ENCODE measurements at places on chromosomes 13 and 19.

DNA sequence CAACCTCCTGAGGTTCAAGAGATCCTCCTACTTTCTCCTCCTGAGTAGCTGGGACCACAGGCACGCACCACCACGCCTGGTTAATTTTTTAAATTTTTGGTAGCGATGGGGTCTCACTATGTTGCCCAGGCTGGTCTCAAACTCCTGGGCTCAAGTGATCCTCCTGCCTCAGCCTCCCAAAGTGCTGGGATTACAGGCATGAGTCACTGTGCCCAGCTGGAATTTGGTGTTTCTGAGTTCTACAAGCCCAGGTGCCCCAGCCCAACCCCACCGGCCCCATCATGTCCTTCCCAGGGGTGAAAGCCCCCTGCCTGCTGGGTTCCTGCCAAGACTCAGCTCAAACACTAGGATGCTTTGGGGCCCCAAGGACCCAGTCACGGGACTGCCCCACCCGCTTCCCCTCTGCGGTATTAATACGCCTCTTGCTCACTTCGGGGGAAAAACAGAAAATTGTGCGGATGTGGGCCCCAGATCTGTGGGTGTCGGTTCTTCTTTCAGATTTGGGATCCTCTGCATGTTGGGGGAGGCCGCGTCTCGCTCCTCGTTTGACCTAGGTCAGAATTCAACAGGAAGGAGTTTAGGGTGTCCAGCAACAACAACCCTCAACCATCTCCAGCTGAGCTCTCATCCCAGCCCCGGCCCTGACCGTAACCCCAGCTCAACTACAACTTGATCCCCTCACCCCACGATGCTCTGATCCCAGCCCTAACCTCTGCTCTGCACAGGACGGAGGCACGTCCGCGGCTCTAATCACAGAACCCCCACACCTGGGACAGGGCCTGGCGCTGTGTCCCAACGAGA is 3.7 kb upstream of the FCER2 start:
- peak; percentile 61 for DNase-seq

GRCh38 chr13:21703846-21704245 is 33.0 kb downstream of the FGF9 start:
- no peak for DNase-seq

GRCh38 chr19:10826846-10827245 is 9.2 kb downstream of the TMED1 start:
- no peak for DNase-seq

- DNase-seq = peak; percentile 54
These were observed 10.5 kb upstream of the SMG9 start for GRCh38 chr19:43765109-43765876.

DNA sequence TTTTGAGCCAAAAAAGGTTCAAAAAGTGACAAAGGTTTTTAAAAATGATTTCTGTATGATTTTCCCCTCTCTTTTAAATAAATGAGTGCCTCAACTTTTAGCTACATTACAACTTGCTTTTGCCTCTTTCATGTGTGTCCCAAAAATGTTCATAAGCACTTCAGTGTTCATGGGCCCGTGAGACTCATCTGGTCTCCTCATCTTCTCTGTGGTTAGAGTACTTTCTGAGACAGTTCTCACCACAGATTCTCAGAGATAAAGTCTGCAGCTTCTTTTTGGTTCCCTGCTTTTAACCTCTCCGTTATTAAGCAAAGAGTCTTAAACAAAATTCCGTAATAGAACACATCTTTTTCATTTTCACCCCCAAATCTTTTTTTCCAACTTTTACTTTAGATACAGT is 156.9 kb downstream of the DLEU7 start:
- DNase-seq = no peak

GRCh38 chr13:79987323-79987722 is 353.6 kb downstream of the SPRY2 start:
- DNase-seq = no peak

DNA sequence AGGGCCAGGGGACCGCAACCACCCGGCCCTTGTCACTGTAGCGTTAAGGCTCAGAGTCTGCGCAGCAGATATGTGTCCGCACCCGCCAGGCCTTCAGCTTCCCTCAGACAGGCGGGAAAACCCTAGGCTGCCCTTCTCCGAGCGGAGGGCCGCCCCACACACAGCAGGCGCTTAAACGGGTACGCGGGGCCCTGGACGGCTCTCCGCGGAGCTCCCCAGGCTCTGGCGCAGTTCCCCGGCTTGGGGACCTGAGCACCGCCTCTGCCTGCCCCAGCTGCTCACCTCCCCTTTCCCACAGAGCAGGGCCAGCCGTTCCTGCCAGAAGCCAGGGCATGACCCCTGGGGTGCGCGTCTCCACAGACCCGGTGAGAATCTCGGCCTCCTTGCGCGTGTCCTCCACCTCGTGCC is 593 bp downstream of the ZNF135 start:
- no peak for DNase-seq

- DNase-seq = no peak
These were observed 48.3 kb downstream of the LATS2 start for GRCh38 chr13:21012841-21013681.

DNA sequence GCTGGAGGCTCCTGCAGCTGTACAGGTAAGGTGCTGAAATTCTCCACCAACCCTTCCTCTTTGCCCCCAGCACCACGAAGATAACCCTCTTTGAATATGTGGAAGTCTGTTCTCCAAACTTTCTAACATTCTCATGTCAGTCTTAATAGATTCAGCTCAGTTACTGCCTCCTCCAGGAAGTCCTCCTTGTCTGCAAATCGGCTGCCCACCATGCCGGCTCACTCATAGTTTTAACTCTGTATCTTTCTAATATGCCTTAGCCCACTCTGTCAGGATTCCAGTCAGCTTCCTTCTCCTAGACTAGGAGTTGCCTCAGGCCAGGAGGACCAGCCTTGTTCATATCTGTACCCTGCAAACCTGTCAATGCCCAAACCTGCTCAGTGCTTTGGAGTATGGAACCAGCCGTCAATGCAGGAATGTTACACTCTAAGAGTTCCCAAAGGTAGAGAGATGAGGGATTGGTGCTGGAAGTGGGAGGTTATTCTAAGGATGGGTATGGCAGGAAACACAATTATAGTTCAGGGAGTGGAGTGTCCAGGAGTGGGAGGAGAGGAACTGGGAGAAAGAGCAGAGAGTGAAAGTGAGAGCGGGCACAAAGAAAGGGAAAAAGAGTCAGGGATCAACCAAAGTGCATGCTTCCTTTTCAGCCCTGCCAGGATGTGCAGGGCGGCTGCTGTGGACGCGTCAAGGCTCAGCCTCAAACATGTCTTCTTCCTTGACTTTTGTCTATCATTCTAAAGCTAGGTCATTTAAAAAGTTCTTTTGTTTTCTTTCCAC is 38.0 kb upstream of the ALOX5AP start:
- DNase-seq = no peak

- DNase-seq = no peak
These were observed at the start of gene CNMD for GRCh38 chr13:52739468-52740071. CNMD (minus strand) TSS chr13:52739820; CDS start chr13:52739701, 119 bp downstream.

DNA sequence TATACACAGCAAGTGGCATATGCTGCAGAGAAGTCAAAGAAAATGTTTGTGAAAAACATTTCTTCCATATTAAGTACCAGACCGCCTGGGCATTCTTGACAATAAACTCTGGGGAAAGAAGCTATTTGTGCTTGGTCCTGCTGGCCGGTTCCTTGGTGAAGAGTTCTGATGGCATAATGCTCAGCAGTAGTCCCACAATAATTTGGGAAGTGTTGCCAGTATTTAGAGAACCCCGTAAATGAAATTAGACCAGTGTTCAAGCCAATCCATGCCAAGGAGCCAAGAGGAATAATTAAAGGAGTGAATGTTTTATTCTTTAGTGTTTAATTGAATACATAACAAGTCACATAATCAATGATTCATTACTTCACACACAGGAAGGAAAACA is 6.3 kb downstream of the KCTD12 start:
- no peak for DNase-seq

DNA sequence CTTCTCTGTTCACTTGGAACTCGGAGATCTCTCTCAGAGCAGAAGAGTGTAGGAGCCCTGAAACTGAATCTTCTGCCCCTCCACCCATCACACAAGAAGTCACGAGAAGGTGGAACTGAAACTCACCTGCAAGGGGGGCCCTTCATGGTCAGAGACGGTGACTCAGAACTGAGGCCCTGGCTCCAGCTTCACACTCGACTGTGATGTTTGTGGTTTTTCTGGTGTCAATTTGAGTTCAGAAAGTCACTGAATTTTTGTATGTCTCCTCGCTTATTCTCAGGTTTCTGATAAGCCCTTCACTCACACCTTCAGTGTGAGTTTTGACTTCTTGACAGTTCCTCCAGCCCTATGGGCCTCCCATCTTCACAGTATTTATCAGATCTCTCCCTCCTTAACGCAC is 23.1 kb downstream of the SIGLEC5 start:
- DNase-seq = no peak

DNA sequence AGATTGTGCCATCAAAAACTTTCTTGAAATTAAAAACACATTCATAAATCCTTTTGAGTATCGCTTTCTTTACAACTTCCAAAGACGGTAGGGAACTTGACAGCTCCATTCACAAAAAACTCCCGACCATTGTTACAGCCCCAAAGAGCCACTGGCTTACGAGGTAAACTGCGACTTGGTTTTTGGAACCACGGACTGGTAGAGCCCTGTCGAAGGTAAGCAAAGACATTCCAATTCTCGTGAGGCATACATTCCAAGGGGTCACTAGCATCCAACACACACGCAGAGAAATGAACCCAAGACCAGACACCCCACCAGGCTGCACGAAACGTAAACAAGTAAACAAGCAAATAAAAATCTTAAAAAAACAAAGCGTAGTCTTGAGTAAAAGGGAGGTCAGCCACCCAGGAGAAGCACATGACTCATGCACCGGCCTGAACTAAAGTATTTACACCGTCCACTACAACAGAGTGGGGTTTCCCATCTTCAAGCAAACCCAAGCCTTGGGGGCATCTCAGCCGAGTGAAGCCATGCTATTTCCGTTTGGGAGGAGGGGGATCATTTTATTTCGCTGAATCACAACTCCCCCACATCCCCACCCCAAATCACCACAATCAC is 1.4 kb downstream of the BRD4 start:
- DNase-seq = no peak

DNA sequence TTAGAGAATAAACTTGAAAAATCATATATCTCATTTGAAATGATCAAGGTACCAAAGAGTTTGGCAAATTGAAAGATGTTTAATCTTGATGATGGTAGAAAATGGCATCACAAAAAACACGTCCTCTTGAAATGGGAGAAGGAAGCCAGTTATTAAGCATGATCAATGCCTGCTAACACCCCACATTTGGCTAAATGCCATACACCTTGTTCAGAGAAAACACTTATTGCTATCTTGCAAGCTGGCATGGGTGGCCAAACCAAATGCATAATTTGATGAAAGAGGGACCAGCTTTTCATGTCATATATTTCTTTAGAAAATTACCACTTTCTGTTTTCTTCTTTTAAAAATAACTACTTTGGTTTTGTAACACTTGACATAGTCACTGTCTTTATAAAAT is 141.3 kb downstream of the ZAR1L start:
- no peak for DNase-seq

DNA sequence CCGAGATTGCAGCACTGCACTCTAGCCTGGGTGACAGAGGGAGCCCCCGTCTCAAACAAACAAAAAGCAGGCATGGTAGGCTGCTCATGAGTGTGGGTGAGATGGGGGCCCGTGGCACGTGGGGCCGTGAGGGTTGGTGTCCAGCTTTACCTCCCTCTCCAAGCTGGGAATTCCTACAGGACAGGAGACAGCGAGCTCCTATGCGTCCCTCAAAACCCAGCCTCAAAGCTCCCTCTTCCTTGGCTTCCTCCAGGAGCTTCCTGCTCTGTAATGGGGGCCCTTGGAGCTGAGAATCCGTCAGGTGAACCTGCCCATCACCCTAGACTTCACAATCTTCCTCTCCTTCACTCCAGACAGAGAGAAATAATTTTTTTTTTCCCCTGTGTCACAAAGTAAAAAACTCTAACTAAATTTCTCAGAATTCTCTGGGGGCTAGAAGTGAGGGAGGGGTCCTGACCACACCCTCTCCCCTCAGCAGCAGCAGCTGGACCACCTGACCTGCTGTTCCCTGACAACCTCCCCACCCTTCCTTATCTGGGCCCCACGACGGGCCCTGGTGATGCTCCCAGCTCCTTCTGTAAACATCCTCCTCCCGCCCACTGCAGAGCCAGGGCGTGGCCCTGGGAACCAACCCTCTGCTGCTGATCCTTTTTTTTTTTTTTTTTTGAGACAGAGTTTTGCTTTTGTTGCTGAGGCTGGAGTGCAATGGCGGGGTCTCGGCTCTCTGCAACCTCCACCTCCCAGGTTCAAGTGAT is 22.1 kb upstream of the WDR18 start:
- no peak for DNase-seq

- DNase-seq = peak; percentile 66
These were observed at the start of gene MEF2B for GRCh38 chr19:19170053-19170872. MEF2B (minus strand) TSS chr19:19170263; CDS start chr19:19150735, 19,528 bp downstream.

DNA sequence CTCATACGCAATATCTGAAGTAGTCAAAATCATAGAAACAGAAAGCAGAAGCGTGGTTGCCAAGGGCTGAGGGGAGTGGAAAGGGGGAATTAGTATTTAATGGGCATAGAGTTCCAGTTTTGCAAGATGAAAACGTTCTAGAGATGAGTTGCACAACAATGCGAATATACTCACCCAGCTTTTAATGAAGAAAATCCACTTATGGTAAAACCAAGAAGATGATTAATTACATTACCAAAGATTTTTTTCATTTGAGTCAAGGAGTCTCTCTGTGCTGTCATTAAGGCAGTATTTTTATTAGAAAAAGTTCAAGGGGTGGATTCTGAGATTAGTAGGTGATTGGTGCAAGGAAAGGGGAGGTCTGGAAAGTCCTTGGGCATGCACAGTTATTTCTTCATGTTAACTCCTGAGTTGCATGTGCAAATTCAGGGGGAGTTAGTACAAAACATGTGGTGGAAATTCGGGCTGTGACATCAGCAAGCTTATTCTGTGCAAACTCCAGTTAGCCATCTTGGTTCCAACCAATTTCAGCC is 6.9 kb upstream of the CBY2 start:
- no peak for DNase-seq

GRCh38 chr13:45490068-45490467 is 25.3 kb downstream of the COG3 start:
- peak; percentile 9 for DNase-seq

DNA sequence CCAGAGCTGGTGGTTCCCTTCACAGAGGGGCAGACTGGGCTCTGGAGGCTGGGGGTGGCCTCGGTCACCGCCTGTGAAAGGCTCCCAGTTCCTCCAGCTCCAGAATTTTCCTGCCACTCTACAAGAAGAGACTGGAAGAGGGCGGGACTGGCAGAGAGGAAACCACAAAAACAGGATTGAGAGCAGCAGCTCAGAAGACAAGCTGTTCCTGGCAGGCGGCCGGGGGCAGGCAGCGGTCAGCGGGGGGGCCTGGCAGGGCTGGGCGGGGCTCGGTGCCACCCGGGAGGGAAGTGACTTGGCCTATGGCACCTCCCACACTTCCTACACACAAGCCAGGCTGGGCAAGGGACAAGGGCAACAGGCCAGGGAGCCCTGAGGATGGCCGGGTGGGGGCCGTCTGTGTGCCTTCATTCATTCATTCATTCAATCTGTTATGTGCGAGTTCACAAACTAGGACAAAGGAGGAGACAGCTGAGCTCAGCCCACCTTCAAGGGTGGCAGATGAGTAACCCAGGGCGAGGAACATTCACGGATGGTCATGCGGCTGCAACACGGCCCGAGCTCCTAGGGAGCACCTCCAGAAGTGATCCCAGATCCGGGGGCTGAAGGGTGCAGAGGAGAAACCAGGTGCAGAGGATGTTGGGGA is 16.9 kb upstream of the BTBD2 start:
- DNase-seq = peak; percentile 40

GRCh38 chr13:49044836-49045235 is 69.1 kb downstream of the FNDC3A start:
- DNase-seq = no peak

All from activated gamma-delta T cell treated with Interleukin-2 at 50 U/mL for 16 hours (primary cell).